ENCODE measurements at places on chromosomes 3 and 15.

DNA sequence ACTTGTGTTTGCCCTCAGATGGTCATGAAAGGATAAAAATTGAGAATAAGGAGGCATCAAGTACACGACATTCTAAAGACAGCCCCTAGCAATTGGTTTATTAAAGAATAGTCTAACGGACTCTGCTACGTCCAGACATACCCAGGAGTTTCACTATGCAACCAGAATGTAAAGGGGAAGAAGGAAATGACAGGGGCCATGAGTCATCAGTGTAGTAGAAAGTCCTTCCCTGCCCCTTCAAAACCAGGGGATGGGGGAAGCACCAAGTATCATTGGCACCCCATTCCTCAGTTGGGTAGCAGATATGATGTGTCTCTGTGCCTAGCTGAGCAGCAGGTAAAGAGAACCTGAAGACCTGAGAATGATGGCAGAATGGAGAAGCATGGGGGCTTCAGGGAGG, 367.4 kb downstream of the IL20RB start:
- no peak for DNase-seq

DNA sequence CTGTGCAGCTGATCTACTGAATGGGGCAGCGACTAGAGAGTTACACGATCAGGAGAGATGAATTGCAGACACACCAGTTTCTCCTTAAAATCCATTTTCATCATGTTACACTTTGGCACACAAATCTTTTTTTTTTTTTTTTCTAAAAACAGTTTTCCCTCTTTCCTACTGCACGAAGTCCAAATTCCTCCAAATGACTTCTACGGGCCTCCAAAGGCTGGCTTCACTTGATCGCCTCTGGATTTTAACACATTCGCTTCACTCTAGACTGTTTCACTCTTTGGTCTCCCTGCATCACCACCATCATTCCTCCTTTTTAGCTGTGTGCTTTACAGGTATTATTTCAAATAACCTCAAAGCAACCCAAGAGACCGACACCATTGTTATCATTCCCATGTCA, 268.6 kb downstream of the RORA start:
- DNase-seq, result no peak

DNA sequence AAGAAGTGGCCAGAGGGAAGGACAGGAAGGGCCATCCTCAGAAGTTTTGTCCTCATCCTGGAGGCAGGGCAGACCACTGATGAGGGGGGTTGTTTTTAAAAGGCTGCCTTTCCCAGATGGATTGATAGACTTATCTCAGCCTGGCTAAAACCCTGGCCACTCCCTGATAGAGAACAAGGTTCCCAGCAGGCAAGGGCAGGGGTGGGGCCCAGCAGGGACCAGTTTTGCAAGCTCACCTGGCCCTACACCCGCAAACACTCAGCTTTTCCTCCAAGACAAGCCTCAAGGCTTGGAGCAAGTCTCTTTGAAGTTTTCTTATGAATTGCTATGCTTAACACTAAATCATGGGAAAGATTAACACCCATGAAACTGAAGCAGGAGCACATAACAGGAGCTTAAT, 9.1 kb downstream of the LIPC start:
- no peak for DNase-seq

GRCh38 chr3:64650715-64651114, 37.1 kb downstream of the ADAMTS9 start:
- DNase-seq, result no peak

DNA sequence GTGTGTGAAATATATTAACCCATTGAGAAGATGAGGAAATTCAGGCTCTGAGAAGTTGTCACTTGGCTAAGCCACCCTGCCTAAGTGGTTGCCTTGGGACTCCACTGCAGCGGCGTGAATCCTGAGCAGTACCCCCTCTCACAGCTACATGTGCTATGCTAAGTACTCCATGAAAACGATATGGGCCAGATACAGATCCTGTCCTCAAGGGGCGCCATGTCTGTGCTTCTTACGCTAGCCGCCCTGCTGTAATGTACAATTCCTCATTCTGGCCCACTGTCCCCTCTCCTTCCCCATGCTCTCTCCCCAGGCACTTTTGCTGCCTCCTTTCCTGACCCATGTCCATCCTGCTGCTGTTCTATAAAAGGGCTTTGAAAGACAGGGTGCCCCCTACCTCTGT, 140.3 kb downstream of the FEZF2 start:
- DNase-seq, result no peak

DNA sequence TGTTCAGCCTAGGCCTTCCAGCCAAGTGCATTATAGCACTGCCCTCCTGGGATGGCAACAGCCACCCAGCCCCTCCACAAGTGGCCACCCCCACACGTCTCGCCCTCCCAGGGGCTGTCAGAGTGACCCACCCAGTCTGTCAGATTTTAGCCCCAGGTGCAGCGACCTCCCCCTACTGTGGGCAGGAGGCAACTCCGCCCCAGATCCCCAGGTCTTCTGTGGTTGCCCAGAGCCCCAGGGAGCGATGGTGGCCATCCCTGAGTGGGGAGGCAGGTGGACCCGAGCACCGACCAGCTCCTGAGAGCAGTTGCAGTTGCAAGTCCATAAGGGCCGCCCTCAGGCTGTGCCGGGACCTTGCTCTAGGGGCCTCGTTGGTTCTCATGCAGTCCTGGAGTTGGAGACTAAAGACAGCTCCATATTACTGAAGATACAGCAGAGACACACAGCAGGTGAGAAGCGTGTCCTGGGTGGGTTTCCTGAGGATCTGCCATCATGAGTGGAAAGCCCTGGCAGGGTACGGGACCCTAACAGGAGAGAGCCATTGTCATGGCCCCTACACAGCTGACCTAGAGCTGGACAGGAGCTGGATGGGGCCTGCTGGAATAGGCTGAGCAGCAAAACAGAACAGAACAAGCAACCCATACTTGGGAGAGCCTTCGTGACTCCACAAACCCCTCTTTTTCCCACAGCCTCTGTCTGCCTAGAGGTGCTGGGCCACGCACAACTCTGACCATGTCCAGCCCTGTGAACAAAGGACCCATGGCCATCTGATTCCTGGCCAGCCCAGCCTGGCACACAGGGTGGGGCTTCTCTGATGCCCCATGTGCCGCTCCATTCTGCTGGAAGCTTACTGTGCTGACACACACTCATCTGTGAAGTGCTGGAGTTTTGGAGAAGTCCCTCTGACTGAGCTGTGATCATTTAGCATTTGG, 110.3 kb upstream of the ALDH1A3 start:
- DNase-seq, result no peak

GRCh38 chr3:143170074-143170473, 50.5 kb downstream of the CHST2 start:
- no peak for DNase-seq

- no peak for DNase-seq
These were observed 380.7 kb upstream of the KCNMB2 start for GRCh38 chr3:178155521-178155920.

DNA sequence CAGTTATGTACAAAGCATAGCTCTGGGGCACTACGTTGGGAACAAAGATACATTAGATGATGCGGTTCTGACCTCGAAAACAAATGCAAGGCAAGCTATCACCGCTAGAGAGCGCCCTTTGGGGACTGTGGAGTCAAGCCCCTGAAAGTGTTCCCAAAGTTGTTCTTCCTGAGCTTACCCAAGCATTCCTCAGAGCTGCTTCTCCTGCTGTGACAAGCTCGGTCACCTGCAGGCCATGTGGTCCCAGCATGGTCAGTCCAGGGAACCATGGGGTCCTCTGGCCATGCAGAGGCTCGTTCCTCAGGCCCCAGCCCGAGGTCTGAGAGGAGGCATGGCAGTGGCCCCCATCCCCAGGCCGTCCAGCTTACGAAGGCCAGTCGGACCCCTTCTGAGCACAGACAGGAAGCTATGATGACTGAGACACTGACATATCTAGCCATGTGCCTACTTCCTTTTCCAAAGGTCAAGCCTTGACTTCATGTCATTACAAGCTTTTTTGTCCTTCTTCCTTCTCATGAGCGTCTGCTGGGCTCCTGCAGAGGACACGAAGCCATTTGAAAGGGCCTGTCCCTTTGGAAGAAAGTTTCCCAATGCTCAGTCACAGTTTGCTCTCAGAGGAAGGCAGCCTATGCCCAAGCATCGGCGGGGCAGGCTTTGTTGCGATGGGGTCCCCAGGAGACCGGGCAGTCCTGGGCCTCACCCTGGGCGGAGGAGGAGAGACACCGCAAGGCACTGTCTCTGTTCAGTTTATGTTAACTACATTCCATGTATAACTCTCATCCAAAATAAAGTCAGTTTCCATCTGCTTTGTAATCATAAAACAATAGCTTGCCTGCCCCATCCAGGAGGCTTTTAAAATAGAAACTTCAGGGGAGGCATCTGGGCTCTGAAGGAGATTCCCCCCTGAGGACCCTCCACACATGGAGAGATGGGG, 79.3 kb downstream of the ATP10A start:
- peak; percentile 22 for DNase-seq

GRCh38 chr3:60431599-60431958, 819.7 kb downstream of the FHIT start:
- no peak for DNase-seq

DNA sequence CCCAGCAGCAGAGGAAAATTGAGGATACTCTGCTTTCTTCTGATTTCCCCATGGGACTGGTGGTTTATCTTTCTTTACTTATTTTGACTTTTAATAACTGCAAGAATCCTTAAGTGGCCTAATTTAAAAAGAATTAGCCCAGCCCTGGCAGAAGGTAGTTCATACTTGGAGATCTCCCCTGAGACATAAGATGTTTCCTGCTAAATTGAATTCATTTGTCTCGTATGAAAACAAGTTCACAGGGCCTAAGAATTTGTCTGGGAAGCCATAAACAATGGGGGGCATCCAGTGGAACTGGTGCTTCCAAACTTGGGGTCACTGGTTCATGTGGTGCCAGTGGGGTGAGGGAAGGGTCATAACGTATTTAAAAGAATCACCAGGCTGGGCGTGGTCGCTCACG, 283.1 kb upstream of the RASGRP1 start:
- DNase-seq, result no peak

DNA sequence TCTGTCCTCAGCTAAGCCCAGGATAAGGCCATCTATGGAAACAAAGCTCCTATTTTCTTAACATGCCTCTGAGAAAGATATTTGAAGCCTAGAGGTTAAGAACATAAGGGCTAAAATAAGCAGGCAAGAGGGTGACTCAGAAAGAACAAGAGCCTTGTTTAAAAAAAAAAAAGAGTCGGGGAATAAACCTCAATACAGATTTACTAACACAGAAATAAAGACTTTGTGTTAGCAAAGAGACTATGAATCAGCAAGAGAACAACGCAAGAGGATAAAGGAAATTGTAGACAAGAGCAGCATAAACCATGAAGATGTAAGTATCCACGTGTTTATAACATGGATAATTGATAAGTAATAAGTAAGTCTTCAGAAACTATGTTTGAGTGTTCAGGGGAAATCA, 36.0 kb downstream of the RAB27A start:
- no peak for DNase-seq

- no peak for DNase-seq
These were observed 103.8 kb upstream of the KLF13 start for GRCh38 chr15:31222773-31223341.

All from stimulated activated CD4-positive, alpha-beta T cell treated with anti-CD3 and anti-CD28 coated beads, Interleukin-2, amount 100 ng/mL, for 4 hours (primary cell).